ENCODE measurements at places on chromosomes 11 and 22.

GRCh38 chr11:121553389-121553788, 100.6 kb upstream of the SORL1-AS1 start:
- H3K4me1 ChIP-seq, result no peaks in the 10 kb centered on the region
- H3K27ac ChIP-seq, result no peak overlapping the region
- peaks cover 96% of the 10 kb centered on the region for H3K36me3 ChIP-seq
- H3K27me3 ChIP-seq, result no peaks in the 10 kb centered on the region

DNA sequence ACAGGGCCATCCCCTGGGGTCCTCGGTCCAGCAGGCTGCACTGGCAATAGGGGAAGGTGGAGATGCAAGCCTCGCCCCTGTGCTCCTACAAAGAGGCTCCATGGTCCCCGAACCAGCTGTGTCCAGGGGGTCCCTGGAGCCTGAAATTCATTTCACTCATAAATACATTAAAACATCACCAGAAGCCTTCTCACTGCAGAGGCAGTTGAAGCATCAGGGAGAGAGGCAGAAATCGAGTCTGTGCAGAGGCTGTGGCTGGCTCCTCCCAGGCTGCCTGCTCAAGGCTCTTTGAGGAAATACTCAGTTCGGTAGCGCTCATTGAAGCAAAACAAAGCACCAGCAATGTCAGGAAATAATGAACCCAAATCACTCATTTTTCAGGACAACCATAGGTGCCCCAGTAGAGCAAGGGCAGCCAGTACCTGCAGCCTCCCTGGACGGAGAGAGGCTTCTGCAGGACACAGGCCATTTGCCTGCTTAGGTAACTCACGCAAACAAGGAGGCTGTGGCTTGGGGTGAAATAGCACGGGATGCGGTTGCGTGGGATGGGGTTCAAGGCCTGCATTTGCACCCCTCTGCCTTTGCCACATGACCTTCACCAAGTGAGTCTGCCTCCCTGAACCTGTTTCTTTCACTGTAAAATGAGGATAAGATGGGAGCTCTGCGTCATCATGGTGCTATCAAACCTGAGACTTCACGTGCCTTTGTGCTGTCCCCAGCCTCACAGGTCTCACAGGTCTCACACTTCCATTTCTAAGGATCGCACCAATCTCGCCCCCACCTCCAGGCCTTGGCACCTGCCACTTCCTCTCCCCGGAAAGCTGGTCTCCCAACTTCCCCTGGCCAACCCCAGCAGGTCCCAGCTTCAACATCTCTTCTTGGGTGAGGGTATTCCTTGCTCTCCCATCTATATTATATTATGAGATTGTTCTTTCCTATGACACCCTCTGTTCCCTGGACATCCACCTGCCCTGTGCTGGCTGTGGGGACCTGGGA, 84.3 kb upstream of the SHISAL1 start:
- no peaks in the 10 kb centered on the region for H3K27me3 ChIP-seq
- H3K4me3 ChIP-seq, result no peak overlapping the region
- H3K27ac ChIP-seq, result no peak overlapping the region
- DNase-seq, result no peak
- no peaks in the 10 kb centered on the region for H3K4me1 ChIP-seq

DNA sequence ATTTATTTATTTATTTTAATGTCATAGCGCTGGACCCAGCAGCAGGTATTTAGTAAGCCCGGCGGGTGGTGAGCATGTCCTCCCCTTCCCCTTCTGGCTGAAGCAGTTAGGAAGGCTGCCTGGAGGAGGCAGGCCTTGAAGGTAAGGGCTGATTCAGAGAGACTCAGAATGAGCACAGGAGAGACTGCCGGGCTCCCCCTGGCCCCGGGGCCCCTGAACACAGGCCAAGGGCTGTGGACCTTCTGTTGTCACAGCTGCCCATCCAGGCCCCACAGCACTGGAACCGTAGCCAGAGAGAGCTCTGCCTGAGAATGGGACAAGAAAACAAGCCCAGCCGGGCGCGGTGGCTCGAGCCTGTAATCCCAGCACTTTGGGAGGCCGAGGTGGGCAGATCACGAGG, 52.8 kb downstream of the KCNJ4 start:
- no peaks in the 10 kb centered on the region for H3K27me3 ChIP-seq
- no peak for DNase-seq
- H3K4me3 ChIP-seq, result no peak overlapping the region
- H3K27ac ChIP-seq, result no peak overlapping the region
- peaks cover 6% of the 10 kb centered on the region for H3K4me1 ChIP-seq

- peak; percentile 43 for DNase-seq
- peaks cover 25% of the 10 kb centered on the region for H3K36me3 ChIP-seq
- H3K4me3 ChIP-seq, result peak overlapping the region; percentile 40
- H3K27me3 ChIP-seq, result no peaks in the 10 kb centered on the region
- H3K27ac ChIP-seq, result peak overlapping the region; percentile 52
Measured at GRCh38 chr11:118216621-118217481, 8.0 kb downstream of the JAML start.

All from CD4-positive, alpha-beta T cell (primary cell).